Activated CD4-positive, alpha-beta T cell treated with anti-CD3 and anti-CD28 coated beads, Interleukin-2, amount 10 ng/mL, durations not matched to agents 24 days and 14 days (primary cell): ENCODE measurements at places on chromosomes 4 and X. TPM values are rescaled to one million over a fixed set of nuclear protein-coding genes. Genes with fewer than 3 reads are reported as not detected.

The SETD7 gene
- 18.5 and 19.6 TPM in 2 replicates for total RNA-seq

The MAGEA11 gene
- not detected in 2 replicates for total RNA-seq

The GLRA3 gene
- total RNA-seq, result not detected in 2 replicates

The KCNE5 gene
- 0.44 and 0.83 TPM in 2 replicates for total RNA-seq

The MUC7 gene
- not detected in 2 replicates for total RNA-seq

The KCNIP4 gene
- total RNA-seq, result not detected in 2 replicates
